MG63 (cell line): ENCODE measurements at places on chromosomes 2 and 18. TPM values are rescaled to one million over a fixed set of nuclear protein-coding genes. Genes with fewer than 3 reads are reported as not detected.
A peak's percentile ranks its signal among the peaks of the same experiment; 100 is the strongest.

DNA sequence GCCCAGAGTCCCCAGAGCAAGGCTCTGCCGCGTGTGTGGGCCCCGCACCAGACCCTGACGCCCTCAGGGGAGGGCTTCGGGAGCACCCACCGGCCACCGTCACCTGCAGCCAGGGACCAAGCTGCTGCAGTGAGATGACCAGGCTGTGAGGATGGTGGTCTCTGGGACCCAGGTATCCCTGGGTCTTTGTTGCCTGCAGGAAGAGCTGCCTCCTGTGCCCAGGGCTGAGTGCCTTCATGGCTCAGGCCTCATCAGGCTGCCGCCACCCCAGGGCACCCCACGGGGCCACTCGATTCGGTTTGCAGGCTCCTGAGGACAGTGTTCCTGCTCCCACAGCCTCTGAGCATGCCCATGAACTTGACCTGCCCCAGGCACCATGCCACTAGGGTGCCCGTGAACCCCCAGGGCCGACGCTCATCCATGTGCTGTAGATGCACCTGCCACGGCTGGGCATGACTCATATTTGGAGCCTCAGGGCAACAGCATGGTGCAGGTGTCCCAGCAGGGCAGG is 109.8 kb downstream of the FAM210A start:
- no peak for DNase-seq

GRCh38 chr18:6521803-6522418 is 107.2 kb upstream of the L3MBTL4 start:
- DNase-seq = peak; percentile 7

DNA sequence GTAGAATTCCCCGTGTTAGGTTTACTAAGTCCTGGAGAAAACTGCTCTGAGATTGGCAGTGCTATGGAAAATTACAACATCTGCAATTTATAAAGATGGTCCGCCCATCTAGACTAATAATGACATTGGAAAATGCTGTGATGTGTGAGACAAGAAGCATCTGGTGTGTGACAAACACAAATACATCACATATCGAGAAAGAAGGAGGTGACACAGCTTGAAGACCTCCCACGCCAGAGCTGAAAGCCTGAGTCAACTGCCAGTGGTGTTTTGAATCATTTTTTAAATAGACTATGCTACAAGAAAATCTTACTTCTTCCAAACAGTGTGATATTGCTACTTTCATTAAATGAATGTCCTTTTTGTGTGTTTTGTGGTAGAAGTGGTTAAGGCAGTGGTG is 8.6 kb upstream of the ANO7 start:
- DNase-seq = no peak

CDH19 gene
- total RNA-seq = not detected in 2 replicates

GRCh38 chr2:140158259-140158658 is 1378.1 kb upstream of the NXPH2 start:
- no peak for DNase-seq

- DNase-seq = no peak
Measured at GRCh38 chr2:99150706-99151105, 4.0 kb downstream of the TSGA10 start.

CIB4 gene
- not detected in 2 replicates for total RNA-seq

GRCh38 chr2:1638281-1638860 is 105.9 kb downstream of the PXDN start:
- no peak for DNase-seq

DNA sequence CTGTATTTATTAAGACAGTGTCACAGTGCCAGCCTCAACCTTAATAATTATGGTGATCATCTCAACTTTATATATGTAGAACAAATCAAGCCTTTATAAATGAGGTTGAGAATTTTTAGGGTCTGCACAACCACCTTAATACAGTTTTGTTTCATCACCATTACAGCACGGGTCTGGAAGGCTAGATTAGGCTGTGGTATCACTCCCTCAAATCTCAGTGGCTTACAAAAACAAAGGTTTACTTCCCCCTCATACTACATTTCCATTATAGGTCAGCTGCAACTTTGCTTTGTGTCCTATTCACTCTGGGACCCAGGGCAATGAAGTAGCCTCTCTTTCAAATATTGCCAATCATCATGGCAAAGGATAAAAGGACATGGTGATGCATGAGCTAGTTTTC is 23.3 kb upstream of the USP14 start:
- no peak for DNase-seq

GRCh38 chr2:138602166-138602460 is 100.5 kb downstream of the SPOPL start:
- no peak for DNase-seq

DNA sequence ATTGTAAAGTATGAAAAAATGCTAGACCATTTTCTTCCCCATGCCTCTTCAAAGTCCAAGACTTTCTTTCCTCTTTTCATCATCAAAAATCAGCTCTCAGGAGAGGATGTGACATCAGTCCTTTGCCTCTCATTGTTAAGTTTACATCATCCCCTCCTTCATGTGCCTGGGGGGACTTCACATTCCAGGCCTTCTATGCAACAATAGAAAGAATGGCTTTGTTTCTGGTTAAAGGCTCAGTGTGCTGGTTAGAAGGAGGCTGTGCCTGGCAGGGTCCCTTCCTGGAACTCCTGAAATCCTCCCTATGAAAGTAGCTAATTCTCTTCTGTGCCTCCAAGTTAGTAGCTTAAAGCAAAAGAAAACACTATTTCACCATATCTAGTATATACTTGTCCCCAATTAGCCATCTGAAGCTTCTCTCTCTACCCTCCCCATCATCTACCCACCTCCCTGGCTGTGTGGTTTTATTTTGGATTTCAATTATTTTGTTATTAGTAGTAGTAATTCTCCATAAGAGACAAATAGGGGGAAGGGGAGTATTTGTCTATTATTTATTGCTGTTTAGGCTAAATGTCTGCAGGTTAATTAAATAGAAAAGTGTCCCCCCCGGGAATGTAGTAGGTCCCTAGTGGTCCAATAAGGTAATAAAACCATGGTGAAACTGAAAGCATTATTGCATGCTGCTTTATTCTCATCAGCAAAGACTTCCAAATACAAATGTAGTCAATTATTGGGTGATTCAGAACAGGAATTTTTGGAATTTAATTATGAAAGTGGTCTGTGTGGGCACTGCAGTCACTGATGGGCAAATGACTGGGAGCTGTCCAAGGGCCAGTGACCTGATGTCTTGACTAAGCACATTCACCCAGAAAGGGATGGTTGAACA is 69.0 kb downstream of the CPO start:
- DNase-seq = peak; percentile 13

DNA sequence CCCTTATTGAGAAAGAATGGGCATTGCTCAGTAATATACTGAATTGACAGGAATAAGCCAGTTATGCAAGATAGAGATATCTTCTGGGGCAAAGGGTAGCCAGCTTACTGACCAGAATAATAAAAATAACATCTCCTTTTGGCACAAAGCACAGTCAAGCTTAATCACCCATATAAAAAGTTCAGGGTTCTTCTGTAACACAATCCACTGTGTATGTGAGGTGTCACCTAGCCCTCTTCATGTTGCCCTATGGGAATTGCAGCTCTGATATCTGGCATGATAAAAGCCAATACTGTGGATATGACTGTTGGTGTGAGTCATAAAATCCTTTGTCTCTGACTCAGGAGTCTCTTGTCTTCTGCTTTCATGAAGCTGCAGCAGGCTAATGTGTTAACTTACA is 90.8 kb downstream of the DSEL start:
- DNase-seq = peak; percentile 63

DNA sequence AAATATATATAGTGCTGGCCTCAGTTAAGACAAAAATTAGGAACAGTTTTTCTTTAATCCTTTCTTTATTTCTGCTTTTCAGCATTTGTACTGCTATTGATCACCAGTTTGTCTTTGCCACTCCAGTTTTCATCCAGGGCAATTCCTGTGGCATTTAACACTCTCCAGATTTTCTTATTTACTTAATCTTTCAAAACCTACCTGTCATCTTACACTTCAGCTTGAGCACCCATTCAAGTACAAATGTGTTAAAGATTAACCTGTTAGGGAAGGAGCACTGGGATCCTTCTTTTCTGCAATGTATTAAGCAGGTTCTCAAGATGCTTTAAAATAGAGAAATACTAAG is 101.8 kb upstream of the SCN1A start:
- no peak for DNase-seq

GRCh38 chr18:22566703-22567420 is 149.1 kb upstream of the CTAGE1 start:
- no peak for DNase-seq

CAPN14 gene
- total RNA-seq = not detected in 2 replicates

RUFY4 gene
- not detected in 2 replicates for total RNA-seq

GRCh38 chr2:128076461-128077106 is 14.4 kb upstream of the UGGT1 start:
- DNase-seq = no peak

DNA sequence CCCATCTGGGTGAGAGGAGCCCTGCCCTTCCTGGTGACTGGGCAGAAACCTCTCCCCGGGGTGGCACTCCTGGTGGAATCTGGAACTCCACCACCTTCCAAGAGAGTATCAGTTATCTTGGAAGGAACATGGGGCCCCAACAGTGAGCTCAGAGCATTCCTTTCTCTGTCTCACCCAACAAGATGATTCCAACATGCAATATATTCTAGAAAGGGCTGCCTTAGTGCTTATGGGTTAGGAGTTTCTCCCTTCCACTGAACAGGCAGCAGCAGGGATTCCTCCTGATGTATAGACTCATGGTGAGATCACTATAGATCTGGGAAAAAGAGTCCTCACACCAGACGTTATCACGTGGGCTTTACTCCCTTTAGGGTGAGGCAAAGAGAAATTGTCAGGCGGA is 147.1 kb downstream of the COL4A4 start:
- no peak for DNase-seq

EN1 gene
- total RNA-seq = 1.2 and 7.2 TPM in 2 replicates

DNA sequence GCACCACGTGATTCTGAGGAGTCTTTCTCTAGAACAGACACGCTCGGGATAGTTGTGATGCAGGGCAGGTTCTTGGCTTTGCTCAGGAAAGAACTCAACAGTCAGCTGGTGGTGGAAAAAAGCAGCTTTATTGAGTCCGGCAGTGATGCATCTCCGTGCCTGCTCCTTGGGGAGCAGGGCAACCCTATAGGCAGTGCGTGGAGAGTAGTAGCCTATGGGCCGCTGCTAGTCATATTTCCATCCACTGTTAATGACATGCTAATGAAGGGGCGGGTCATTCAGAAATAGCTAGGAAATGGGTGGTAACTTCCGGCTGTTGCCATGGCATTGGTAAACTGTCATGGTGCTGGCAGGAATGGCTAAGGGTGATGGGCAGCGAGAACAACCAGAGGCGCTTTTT is 11.6 kb upstream of the ACKR3 start:
- DNase-seq = no peak

CNDP1 gene
- total RNA-seq = not detected in 2 replicates

DNA sequence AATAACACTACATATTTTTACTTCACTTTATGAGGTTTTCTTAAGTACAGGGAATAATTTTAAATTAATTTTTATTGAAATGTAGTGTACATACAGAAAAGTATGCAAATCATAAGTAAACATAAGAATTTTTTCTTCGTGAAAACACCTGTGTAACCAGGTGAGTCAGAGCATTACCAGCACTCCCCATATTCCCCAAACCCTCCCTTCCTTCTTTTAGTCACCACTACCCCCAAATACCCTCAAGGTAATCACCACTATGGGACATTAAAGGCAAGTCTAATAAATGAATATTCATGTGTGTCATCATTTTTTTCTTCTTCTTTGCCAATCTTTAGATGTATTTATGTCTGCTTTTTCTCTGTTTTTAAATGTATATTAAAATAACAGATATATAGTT is 139.9 kb upstream of the LTBP1 start:
- DNase-seq = no peak
